ENCODE measurements at places on chromosomes 12 and 14.
A peak's percentile ranks its signal among the peaks of the same experiment; 100 is the strongest.

- DNase-seq = no peak
Measured at GRCh38 chr12:100857971-100858370, 63.4 kb downstream of the ANO4 start.

- peak; percentile 88 for DNase-seq
Measured at GRCh38 chr14:65103150-65103760, 938 bp upstream of the MAX start.

DNA sequence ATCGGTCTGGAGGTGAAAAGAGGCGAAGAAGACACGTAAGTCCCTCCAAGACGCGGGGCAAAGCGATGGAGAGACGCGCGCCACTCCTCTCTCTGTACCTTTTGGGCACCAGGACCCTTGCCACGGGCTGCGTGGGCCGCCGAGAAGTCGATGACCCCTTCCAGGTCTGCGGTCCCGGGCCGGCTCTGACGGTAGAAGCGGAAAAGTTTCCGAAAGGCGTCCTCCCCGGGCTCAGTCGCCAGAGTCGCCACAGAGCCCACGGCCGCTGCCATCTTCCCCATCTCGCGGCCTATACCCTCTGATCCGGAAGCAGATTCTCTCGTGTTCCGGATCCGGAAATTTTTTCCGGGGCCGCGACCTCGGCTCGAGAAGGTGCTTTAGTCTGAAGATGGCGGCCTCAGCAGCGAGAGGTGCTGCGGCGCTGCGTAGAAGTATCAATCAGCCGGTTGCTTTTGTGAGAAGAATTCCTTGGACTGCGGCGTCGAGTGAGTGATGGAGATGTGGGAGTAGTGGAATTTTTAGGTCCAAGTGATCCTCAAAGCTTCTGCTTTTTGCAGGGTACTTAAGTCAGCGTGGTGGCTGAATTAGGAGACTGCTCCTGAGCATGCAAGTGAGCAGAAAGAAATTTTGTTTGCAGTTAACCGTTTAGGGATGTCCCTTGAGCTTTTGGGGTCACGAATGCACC, at the start of the genes ALKBH1 and SLIRP:
Gene ALKBH1, minus strand, starts transcription at position 300 of the 685 bp plus-strand sequence. Its CDS starts 19 bp downstream, at position 281.
Gene SLIRP, plus strand, starts transcription at position 380 of the 685 bp plus-strand sequence. Its CDS starts 9 bp downstream, at position 389.
- DNase-seq = peak; percentile 93

- DNase-seq = no peak
Measured at GRCh38 chr14:61150851-61151250, 130.3 kb downstream of the TMEM30B start.

- DNase-seq = no peak
Measured at GRCh38 chr12:100186071-100186470, 14.5 kb upstream of the ACTR6 start.

GRCh38 chr12:46160981-46161690, 107.7 kb downstream of the SLC38A1 start:
- peak; percentile 22 for DNase-seq

GRCh38 chr14:95200404-95200803, 43.1 kb upstream of the DICER1 start:
- DNase-seq = peak; percentile 79

- DNase-seq = no peak
Measured at GRCh38 chr12:68341822-68342221, 9.7 kb upstream of the MDM1 start.

- no peak for DNase-seq
Measured at GRCh38 chr12:118747771-118748170, 233.6 kb upstream of the SRRM4 start.

DNA sequence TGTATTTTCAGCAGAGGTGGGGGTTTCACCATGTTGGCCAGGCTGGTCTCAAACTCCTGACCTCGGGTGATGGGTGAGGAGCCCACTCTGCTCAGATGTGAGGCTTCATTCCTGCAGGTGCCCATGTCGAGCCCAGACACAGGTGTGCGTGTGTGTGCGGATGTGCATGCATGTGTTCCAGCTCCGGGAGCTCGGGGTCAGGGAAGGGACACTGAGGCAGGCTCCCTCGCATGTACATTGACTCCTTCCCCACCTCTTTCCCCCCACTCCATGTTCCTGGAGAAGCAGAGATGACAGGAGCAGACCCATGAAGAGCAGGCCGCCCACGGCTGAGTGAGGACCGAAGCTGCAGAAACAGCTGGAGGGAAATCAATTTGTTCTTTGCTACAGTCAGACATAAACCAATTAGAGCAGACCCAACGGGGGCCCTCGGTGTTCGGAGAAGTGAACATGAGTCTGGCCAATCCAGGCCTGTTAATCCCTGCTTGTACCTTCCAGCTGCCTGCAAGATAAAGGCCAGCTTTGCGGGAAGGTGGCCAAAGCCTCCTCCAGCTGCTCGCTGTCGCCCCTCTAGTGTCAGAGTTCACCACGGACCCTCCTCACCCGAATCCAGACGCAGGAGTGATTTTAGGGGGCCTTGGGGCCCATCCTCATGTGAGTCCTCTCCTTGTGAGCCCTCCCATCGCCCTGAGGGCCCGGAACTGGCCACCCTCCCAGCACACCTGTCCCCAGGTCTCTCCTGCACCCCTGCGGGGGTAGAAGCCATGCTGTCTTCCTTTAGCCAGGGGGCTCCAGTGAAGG, 321.0 kb upstream of the RTL1 start:
- DNase-seq = no peak

- DNase-seq = no peak
Measured at GRCh38 chr12:13165617-13166041, 30.9 kb upstream of the EMP1 start.

GRCh38 chr12:66163289-66163688, 6.5 kb downstream of the TMBIM4 start:
- no peak for DNase-seq

DNA sequence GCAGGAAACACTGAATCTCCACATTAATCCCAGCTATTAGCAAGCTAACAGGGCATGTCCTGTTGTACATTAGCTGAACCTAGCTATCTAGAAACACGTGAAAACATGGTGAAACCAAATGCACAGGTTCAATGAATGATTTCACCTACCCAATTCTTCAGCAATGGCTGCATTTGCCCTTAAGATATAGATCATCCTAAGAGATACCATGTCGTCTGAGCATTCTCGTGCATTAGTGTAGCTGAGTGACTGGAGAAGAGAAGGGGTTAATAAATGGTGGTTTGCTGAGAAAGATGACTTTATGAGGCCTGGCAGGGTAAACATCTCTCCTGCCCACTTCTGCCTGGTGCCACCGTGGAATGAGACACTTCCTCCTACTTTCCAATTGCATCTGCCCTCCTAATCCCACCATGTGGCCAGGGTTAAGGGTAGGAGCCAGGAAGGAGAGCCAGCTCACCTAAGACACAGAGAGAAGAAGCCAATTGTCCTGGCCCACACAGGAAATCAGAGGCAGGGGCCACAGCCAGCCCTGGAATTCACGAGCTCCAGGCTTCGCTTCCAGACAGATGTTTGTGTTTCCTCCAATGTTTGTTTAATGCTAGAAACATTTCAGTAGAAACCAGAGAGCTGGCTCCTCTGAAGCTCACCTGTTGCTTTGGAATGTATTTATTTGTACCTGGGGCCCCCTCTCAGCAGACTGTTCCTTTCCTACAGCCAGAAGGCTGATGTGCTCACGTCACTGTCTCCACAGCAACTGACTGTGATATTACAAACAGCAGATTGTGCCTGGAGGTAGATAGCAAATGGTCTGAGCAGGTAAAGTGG, 126.0 kb upstream of the PARP11 start:
- DNase-seq = no peak

DNA sequence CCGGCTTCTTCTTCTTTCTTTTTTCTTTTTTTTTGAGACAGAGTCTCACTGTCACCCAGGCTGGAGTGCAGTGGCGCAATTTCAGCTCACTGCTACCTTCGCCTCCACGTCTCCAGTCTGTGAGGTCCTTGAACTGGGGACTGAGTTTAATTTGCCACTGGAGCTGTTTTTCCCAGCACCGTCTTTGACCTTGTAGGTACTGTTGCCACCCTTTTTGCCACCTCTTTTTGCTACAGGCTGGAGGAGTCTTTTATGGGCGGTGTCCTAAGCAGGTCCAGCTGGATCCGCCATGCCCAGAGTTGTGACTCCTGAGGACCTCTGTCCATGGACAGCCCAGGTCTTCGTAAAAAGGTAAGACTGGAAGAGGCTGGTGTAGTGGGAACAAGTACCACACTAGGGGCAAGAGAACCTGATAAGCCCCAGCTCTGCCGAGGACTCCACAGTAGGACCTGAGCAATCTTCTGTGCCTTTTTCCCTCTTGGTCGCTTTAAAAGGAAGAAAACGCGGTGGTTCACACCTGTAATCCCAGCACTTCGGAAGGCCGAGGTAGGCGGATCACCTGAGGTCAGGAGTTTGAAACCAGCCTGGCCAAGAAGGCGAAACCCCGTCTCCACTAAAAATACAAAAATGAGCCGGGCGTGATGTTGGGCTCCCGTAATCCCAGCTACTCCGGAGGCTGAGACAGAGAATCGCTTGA, 946 bp downstream of the RNU4-2 start:
- DNase-seq = peak; percentile 82

GRCh38 chr12:114961491-114961890, 277.5 kb upstream of the TBX3 start:
- DNase-seq = no peak

DNA sequence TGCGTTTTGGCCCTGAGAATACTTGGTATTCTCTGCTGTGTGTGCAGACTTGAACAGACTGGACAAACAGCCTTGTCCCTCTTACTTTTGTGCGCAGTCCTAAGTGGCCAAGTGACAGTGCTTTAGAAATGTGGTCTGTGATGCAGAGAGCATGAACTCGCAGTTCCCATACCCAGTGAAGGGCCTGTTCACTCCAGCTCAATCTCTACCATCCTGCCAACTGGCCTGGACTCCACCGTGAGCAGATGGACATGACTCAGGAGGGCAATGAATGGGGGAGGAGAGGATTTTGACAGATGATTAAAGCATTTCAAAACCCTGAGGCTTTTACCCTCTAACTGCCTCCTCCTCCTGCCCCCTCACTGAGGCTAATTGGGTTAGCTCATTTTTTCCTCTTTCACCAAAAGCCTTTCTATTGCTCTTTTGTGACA, 62.5 kb upstream of the PYGL start:
- peak; percentile 55 for DNase-seq

- DNase-seq = no peak
Measured at GRCh38 chr12:96514328-96514727, 25.0 kb downstream of the CFAP54 start.

DNA sequence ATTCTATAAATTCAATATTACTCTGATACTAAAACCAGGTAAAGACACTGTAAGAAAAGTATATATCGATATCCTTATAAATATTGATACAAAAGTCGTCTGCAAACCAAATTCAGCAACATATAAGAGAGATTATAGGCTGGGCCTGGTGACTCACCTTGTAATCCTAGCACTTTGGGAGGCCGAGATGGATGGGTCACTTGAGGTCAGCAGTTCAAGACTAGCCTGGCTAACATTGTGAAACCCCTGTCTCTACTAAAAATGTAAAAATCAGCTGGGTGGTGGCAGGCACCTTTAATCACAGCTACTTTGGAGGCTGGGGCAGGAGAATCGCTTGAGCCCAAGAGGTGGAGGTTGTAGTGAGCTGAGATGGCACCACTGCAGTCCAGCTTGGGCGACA, 13.5 kb upstream of the TUBA1C start:
- DNase-seq = no peak

DNA sequence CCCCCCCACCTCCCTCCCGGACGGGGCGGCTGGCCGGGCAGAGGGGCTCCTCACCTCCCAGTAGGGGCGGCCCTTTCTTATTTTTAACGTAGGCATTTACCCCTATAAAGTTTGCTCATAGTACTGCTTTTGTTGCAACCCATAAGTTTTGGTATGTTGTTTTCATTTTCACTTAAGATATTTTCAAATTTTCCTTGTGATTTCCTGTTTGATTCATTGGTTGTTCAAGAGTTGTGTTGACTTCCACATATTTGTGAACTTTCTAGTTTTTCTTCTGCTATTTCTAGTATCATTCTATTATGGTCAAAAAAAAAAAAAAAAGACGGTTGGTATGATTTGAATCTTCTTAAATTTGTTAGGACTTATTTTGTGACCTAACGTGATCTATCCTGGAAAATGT, 6.5 kb downstream of the NOXRED1 start:
- no peak for DNase-seq

GRCh38 chr12:124949779-124950728, 35.6 kb upstream of the UBC start:
- DNase-seq = no peak

DNA sequence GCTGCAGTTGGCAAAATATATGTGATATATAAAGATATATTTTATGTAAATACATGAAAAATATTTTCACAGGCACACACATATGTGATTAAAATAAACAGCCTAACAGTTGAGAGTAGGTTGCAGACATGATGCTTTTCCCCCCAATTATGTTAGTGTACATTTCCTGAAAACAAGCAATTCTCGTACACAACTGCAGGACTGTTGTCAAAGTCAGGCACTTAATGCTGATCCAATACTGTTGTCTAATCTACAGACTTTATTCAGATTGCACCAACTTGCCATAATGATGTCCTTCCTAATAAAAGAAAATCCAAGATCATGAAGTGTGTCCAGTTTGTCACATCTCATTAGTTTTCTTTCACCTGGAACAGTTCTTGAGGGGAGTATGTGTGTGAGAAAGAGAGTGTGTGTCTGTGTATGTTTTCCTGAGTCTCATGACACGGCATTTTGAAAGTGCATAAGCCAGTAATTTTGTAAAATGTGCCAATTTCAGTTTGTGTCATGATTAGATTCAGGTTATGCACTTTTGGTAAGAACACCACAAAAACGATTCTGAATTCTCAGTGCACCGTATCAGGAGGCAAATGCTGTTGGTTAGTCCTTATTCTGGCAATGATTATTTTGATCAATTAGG, 16.5 kb upstream of the SEL1L start:
- no peak for DNase-seq

GRCh38 chr14:24332268-24332993, 2.4 kb downstream of the ADCY4 start:
- DNase-seq = peak; percentile 89

DNA sequence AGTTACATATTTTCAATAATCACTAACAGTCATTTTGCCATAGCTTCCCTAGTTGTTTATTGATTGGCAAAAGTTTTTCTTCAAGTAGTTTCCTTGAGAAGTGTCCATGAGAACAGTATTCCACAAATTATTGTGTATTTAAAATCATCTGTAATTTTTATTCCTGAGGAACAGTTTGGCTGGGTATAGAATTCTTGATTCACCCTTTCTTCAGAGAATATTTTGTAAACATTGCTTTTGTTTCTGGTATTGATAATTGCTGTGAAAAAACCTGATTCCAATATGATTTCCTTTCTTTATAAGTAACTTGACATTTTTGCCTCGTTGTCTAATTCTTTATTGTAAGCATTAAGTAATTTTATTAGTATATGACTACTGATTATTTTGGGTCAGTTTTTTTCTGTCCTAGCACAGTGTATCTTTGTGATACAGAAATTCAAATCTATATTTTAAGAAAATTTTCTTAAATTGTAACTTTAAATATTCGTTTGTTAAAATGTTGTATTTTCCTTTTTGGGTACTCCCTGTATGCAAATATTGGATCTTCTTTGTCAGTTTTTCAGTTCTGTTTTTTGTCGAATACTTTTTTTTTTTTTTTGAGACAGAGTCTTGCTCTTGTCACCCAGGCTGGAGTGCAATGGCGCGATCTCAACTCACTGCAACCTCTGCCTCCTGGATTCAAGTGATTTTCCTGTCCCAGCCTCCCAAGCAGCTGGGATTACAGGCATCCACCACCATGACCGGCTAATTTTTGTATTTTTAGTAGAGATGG, 162.0 kb upstream of the ATP2B1 start:
- no peak for DNase-seq

GRCh38 chr14:77674931-77675330, 32.9 kb downstream of the ALKBH1 start:
- no peak for DNase-seq
